Fibroblast of lung (primary cell): ENCODE measurements at places on chromosomes 1 and 21. TPM values are rescaled to one million over a fixed set of nuclear protein-coding genes. Genes with fewer than 3 reads are reported as not detected.

DNA sequence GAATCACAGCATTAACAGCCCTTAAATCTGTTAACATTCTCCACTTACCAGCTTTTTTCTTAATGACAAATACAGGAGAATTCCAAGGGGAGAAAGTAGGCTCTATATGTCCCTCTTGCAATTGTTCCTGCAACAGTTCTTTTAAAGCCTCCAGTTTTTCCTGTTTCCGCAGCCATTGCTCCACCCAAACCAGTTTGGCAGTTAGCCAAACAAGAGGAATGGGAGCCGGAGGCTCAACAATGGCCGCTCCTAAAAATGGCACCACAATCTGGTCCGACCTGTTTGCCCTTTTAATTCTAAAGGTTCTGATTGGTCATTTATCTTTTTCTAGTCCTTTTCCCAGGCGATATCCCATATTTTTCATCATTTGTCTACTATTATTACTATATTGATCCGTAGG lies 14.0 kb upstream of the L1TD1 start:
- no peak for DNase-seq

The SUSD4 gene
- polyA plus RNA-seq, result 0.33 and 0.63 TPM in 2 replicates

The DDX59 gene
- 13.0 and 14.0 TPM in 2 replicates for polyA plus RNA-seq

DNA sequence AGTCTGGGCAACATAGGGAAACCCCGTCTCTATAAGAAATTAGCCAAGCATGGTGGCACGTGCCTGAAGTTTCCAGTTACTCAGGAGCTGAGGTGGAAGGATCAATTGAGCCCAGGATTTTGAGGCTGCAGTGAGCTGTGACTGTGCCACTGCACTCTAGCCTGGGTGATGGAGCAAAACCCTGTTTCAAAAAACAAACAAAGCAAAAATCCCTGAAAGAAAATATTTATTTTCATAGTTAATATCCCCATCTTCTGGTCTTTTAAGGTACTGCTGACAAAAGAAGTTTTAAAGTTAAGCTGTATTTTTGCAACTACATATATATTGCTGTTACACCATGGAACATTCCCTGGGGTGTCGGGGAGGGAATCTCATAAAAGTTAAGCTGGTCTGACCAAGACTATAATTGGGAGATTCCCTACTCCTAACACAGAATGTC lies 26.0 kb downstream of the VAMP4 start:
- DNase-seq, result no peak

DNA sequence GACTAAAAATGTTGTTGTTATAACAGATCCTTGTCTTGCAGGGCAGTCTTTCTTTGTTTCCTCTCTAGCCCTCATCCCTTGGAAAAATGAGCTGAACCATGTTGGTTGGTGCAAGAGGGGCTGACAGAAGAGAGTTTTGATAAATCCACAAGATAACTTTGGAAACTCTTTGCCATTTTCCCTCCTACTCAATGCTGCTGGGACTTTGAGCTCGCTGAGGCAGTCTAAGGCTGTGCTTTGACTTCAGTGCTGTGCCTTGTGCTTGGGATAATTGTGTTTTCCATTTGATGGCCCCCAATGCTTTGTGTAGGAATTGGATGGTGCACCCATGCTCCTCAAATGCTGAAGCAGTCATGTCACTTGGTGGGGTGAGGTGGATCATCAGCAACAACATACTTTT lies 31.7 kb downstream of the ST6GALNAC3 start:
- DNase-seq, result no peak

The AGMAT gene
- polyA plus RNA-seq, result 0.52 and 0.53 TPM in 2 replicates

DNA sequence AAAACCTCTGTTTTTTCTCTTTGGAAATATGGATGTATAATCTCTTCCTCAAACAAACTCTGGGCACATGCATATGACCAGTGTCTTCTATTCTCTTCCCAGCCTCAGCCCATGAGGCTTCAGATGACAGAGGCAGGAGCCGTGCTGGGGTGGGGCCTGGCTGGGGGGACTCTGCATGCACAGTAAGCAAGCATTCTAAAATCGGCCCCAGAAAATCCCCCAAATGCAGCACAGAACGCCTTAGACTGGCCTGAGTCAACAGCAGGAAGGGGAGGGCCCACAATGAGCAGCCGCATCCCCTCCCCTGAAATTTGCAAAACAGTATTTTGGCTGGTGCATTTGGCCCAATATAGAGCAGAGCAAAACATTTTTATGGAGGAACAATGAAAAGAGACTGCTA lies 47.8 kb downstream of the ITPKB start:
- no peak for DNase-seq

The CD2 gene
- polyA plus RNA-seq, result not detected in 2 replicates

- DNase-seq, result no peak
These were observed 36.0 kb upstream of the MARK1 start for GRCh38 chr1:220491891-220492290.

The RCC2 gene
- 23.6 and 35.6 TPM in 2 replicates for polyA plus RNA-seq

DNA sequence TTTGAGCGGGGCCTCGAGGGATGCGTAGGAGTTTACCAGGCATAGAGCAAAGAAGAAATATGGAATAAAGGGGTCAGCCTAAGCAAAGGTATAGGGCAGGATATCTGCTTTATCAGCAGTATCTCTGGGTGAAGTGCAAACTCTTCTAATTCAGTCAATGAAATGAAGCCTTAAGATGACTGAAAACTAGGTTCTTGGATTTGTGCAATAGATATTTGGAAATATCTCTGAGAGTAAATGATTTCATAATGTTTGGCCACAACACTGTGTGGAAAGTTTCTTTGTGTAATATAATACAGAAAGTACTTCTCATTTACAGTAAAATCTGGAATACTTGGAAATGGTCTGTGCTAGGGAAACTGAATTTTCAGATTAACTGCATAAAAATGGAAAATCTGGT lies 26.1 kb downstream of the KCNJ15 start:
- DNase-seq, result no peak

The CFAP74 gene
- polyA plus RNA-seq, result not detected in 2 replicates

GRCh38 chr1:240501115-240501514 lies 110.8 kb downstream of the GREM2 start:
- DNase-seq, result no peak

DNA sequence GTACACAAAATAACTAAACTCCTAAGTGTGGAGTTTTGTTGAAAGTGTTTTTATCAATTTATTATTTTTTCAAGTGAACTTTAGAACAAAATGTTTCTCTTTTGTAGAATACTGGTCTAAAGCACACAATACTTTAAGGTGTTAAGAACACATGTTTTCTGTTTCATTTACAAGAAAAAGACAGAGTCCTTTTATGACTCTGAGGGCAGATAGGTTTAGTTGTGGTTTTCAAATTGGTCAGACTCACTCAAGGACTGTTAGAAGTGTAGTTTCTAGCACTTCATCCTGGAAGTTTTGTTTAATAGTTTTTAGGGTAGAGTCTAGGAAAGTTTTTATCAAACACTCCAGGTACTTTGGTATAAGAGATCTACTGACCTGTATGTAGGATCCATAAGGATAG lies 376.5 kb downstream of the LRRIQ3 start:
- DNase-seq, result no peak

DNA sequence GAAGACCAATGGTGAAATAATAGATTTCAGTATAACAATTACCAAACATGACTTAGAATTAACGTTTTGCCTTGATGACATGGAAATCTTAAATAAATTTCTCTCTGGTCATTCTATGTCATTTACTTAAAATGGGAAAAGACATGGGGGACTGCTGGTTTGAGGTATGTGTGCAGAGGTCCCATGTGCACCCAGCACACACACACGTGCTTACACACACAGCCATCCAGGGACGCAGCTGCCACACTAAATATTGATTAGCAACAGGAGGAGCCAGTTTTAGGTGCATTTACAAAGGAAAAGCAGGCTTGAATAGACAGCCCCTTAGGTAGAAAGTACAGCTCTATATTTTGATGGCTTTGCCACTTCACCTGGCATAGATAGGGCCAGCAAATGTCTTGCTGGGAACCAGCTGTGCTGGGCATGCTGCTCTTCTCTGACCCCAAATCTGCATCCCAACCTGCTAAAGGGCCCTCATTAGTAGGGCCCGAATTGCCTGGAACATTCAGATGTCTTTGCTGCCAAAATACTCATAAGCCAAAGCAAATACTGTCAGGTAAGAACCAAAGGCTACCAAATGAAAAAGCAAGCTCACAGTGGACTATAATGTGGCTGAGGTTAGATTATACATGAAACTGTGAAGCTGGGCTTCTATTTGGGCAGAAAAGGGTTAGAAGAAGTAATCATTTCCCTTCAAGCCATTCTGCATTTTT lies 399.9 kb downstream of the HHAT start:
- DNase-seq, result no peak

GRCh38 chr1:204419064-204419403 lies 7.4 kb upstream of the PPP1R15B start:
- peak; percentile 73 for DNase-seq

DNA sequence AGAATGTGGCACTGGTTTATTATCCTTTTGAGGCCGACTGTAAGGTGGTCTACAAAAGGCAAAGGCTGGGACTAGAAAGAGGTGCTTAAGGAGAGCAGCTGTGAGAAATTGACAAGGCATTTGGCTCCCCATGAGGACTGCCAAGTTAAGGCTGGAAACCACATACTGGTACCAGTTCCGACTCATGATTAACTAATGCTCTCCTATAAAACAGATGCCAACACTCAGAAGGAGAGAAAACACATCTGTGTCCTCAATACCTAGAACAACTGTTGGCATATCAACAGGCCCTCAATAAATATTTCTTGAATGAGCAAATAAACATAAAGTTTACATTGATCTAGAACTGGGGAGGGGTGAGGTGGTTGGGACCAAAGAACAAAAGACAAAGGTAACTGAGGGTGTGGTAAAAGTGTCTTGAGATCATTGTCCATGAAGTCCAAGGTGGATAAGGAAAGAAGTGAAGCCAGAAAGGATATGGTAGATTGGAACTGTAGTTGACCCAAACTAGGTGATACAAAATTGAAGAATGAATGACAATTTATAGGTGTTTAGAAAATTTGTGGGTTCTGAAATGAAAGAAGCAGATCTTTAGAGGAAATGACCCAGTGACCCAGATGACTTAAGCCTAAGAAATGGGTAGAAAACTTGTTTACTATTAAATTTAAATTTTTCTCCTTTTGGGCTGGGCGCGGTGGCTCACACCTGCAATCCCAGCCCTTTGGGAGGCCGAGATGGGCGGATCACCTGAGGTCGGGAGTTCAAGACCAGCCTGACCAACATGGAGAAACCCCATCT lies 16.9 kb upstream of the MCL1 start:
- no peak for DNase-seq

The CELA3B gene
- polyA plus RNA-seq, result not detected in 2 replicates

- DNase-seq, result no peak
These were observed 77.1 kb upstream of the PRMT6 start for GRCh38 chr1:106979371-106979770.

GRCh38 chr1:232553809-232554208 lies 76.1 kb downstream of the SIPA1L2 start:
- DNase-seq, result peak; percentile 33

The ATP13A2 gene
- polyA plus RNA-seq, result 6.5 and 9.2 TPM in 2 replicates

The SLC35F3 gene
- polyA plus RNA-seq, result 0.02 TPM in 1 of 2 replicates, not detected in the other

DNA sequence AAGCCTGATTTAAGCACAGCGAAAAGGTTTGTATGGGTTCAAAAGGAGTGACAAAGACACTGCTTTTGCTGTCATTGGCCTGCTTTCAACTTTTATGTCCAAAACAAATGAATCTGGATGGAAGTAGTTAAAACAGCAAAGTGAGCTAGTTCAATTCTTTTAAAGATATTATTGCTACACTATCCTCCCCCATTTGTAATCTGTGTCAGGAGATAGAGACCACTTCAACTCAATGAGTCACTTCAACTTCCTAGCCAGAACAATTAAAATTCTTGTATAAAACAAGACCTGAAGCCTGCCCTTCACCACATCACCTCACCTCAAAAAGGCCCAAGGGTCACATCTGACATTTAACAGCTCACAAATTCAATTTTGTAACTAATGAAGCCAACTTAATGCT lies 364.1 kb upstream of the LYPLAL1 start:
- peak; percentile 78 for DNase-seq

The C8A gene
- polyA plus RNA-seq, result not detected in 2 replicates

The IFNLR1 gene
- polyA plus RNA-seq, result 0.02 TPM in 1 of 2 replicates, not detected in the other

- peak; percentile 39 for DNase-seq
These were observed 170.4 kb upstream of the NR5A2 start for GRCh38 chr1:199857108-199857507.

DNA sequence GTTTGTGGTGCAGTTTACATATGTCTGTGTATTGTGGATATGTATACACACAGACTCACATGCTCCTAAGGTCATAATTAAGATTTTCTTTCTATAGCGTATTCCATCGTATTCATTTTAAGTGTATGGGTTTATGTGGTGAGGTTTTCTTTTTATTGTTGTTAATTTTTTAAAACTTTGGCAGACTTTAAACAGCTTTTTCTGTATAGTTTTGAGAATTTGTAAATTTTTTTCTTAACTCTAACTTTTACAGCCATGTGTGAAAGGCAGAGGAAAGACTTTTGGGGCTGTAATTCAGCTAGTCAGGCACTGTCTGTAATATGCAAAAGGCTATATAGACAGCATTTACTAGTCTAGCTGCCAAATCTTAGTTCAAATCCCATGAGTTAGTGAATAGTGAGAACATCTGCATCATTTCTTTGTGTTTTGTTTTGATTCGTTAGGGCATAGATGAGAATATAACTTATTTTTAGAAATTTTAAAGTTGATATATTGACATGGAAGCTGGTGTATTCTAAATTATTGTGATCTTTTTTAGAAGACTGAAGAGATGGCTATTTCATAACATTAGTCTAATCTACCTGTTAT lies 2.3 kb downstream of the MAGI3 start:
- no peak for DNase-seq

The SRSF11 gene
- 134 and 163 TPM in 2 replicates for polyA plus RNA-seq

DNA sequence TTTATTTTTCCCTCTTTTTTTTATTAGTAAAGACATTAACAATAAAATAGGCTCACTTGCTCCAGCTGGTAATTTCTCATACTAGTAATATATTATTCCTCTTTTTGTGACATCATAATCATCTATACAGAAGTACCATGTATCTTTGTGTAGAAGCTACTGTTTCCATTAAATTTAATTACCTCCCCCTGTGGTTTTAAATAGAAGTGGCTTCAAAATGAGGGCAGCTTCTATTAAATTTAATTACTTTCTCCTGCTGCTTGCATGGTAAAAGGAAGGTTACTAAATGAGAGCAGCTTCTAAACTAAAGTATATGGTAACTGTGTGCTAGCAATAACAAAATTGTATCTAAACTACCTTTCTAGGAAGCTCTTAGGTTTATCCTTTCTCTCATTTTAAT lies 94.0 kb downstream of the DPYD start:
- DNase-seq, result no peak

The APCS gene
- polyA plus RNA-seq, result not detected in 2 replicates

DNA sequence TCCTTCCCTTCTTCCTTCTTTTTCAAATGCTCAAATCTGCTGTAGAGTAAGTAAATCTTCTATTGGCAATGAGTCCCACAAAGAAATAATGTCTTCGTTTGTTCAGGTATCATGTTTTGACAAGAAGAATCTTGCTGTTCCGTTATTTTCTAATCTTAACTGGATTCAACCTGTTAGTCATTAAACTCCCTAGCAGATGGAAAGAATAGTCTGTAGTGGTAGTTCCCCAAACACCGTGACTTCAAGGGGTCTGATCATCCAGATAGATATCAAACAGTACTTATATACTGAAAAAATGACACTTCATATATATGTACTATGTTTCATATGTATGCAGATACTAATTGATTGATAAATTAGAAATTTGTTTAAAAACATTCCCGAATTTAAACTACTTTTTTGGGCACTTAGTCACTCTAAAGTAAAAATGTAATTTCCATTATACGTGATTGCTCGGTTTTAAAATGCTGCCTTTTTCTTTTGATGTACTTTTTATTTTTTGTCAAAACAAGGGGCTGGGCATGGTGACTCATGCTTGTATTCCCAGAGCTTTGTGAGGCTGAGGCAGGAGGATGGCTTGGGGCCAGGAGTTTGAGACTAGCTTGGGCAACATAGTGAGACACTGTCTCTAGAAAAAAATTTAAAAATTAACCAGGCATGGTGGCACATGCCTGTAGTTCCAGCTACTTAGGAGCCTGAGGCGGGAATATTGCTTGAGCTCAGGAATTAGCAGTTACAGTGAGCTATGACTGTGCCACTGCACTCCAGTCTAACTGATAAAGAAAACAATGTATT lies 335.7 kb upstream of the SNX7 start:
- peak; percentile 89 for DNase-seq
